Motor neuron (in vitro differentiated cells): ENCODE measurements at places on chromosomes 5 and 9.

DNA sequence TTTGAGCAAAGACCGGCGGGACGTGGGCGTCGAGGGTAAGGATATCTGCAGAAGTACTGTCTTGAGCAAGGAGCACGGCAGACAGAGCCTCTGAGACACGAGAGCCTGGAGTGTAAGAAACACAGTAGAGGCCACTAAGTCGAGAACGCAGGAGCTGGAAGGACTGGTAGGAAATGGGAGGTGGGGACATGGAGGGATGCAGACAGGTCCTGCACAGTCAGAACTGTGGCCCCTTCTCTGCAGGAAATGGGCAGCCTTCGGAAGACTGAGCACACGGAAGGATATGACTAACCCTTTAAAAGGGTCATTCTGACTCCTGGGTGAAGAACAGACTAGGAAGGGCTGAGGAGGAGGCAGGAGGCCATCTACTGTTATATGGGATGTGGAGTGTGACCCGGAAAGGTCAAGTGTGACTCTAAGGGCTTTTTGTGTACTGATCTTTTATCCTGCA, 1.4 kb upstream of the CAMSAP1 start:
- ATAC-seq, result no peak

DNA sequence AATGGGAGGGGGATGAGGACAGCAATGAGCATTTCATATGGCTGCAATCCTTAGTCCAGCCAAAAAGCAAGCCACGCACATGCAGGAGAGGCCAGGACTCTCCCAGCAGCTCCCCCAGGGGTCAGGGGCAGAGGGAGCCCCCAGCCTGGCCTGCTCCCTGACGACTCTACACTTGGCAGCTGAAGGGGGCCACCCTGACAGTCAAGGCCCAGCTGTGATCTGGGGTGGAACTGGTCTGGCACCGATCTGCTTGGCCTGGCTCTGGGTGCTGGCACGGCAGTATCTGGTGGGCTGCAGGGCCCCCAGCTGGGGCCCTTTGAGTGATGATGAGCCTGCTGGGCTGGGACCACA, 118.1 kb downstream of the ADAMTS2 start:
- no peak for ATAC-seq

- ATAC-seq, result peak; percentile 64
Observed at GRCh38 chr9:124839612-124840299, 13.5 kb upstream of the WDR38 start.

DNA sequence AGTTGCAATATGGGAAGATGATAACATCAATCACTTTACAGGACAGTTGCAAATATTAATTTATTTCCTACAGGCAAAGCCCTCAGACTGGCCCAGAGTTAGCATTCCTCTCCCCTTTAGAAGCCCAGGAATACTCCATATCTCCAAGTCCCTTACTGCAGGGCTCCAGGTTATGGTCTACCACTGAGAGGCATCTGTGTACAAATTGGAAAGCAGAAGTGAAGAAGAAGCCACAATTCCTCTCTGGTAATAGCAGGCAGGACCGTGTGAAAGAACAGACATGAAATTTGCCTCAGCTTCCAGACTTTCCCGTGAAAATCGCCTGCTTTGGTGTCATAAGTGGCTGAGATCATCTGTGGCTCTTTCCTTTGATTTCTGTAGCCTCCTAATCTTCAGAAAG, 289.6 kb downstream of the GLIS3 start:
- no peak for ATAC-seq

DNA sequence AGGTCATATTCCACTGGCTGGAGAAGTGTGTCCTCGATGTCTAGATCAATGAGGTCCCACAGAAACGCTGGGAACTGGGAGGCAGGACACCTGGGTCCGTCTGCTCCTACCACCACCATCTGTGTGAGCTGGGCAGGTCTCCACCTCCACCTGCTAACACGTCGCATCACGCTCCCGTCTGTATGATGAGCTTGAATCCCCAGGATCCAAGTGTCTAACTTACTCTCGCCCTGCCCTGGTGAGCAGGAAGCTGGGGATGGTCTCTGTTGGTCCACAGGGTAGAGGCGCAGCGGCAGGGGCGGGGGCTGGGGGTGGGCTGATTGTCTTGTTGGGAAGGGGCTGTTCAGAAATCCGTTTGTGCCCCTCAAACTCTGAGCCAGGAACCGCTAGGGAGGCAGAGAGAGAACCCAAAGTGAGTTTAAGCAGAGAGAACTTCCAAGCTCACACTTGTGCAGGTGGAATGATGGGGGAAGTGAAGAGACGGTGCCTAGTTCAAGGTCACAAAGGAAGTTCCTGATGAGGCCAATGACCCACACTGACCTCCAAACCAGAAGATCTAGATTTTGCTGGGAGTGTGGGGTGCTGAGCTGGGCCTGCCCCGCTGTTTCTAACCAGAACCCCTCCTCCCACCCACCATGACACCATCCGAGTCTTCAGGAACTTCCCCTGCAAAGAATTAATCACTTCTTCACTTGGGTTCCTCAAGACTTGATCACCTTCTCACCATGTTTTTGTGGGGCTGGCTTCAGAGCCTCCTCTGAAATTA, 21.1 kb downstream of the ORM2 start:
- ATAC-seq, result no peak

DNA sequence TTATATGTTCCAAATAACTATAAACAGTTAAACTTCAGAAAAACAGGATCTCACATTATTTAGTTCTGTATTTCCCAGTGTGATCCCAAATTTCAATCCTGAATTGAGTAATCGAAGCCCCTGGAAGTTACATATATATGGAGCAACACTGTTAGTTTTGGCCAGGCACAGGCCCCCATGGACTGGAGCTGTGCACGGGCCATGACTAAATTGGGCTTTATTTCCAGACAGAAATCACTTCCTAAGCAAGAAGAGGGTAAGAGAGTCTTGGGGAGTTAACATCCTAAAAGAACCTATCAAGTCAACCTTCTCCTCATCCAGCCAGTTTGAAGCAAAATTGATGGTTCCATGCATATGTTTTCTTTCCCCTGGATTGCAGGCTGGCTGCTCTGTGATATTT, 393.0 kb downstream of the TMEM167A start:
- ATAC-seq, result no peak

DNA sequence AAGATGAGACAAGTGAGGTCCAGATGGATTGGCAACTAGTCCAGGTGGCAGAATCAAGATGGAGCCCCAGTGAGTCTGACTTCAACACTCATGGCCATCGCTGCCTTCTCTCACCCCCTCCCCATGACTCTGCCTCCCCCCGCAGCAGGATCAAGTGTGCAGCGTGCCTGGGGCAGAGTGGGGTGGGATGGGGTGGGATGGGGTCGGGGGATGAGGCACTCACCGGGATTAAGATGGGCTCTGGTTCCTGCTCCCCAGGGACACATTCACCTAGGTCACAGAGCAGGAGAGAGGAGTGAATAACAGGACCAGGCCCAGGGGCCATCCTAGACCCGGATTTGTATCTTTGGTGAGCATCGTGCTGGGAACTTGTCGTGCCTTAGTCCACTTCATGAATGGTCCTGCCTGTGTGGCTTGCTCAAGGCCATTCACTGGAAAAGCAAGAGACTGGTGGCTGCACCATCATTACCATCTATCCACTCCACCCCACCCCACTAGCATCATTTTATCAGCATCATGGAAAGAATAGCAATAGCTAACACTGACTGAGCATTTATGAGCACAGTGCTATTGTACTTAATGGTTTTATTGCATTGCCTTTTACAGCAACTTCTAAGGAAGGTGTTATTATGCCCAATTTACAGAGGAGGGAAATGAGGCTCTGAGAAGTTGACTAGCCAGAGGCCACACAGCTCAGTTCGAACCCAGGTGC, 8.5 kb downstream of the AMBP start:
- ATAC-seq, result no peak

- peak; percentile 16 for ATAC-seq
Observed at GRCh38 chr9:133257465-133257956, 17.5 kb downstream of the ABO start.

DNA sequence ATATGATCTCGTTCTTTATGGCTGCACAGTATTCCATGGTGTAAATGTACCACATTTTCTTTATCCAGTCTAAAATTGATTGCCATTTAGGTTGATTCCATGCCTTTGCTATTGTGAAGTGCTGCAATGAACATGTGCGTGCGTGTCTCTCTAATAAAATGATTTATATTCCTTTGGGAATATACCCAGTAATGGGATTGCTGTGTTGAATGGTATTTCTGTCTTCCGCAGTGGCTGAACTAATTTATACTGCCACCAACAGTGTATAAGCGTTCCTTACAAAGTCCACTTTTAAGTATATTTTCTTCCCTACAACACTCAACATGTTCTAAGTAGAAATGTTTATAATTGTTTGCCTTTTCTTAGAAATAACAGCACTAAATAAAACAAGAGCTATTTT, 521.9 kb downstream of the DTWD2 start:
- no peak for ATAC-seq

- no peak for ATAC-seq
Observed at GRCh38 chr5:68709239-68709638, 384.6 kb upstream of the SLC30A5 start.

DNA sequence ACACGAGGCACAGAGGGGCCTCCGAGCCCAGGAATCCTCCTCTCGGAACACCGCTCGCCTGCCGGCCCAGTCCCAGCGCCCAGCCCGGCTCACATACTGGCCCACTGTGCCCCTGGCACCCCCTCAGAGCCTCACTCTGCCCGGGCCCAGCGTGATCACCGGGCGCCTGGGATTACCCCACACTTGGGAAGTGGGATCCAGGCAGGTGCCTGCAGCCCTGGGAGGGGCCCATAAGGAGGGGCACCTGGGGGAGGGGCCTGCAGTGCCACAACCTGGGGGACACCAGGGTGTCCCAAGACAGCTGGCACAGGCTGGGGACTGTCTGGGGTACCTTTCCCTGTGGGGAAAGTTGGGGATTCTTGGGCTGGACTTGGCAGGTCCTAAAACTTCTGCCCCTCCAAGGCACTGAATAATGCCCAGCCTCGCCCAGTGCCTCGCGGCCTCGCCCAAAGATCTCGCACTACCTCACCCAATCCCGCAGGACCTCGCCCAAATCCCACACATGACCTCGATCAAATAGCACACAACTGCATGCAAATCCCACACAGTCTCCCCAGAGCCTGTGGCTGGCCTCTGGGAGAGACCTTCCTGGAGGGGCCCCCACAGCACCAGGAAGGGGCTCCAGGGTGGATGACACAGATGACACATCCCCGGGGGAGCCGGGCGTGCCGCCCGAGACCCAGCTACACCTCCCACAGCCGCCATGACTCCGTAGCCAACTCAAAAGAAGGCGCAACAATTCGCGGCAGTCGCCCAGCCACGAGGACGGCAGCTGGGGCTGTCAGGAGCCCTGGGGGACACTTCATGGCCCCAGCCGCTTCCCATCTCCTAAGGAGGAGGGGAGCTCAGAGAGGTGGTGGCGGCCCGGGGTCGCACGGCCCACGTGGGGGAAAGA, 13.7 kb downstream of the NOTCH1 start:
- ATAC-seq, result peak; percentile 87

DNA sequence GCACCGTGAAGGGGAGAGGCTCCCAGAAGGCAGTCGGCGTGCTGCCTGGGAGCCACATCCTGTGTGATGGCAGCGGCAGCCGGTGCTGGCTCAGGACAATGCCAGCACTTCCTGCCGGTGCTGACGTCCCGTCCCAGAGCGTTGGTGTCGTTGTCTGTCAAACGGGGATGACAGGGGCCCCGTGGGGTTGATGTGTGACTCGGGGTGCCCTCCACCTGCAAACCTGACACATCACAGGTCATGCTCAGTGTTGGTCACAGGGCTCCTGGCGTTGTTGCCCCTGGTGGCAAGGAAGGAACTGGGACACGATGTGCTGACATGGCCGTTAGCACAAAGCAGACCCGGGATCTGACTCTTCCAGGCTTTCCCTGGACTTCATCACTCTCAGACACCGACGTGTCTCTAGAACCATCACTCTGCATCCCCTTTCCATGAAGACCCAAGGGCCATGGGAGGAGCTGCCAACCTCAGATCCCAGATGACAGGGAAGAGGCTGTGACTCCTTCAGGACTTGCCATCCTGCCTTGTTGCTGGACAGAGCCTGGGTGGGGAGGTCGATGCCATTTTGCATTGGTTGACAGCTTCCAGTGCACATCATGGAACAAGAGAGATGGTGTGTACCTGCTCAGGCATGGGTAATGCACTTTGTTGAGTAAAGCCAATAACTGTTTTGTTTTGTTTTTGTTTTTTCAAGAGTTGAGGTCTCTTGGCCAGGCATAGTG, 21.5 kb downstream of the PLPP7 start:
- no peak for ATAC-seq

GRCh38 chr9:106127776-106128175, 433.4 kb downstream of the TMEM38B start:
- ATAC-seq, result no peak

DNA sequence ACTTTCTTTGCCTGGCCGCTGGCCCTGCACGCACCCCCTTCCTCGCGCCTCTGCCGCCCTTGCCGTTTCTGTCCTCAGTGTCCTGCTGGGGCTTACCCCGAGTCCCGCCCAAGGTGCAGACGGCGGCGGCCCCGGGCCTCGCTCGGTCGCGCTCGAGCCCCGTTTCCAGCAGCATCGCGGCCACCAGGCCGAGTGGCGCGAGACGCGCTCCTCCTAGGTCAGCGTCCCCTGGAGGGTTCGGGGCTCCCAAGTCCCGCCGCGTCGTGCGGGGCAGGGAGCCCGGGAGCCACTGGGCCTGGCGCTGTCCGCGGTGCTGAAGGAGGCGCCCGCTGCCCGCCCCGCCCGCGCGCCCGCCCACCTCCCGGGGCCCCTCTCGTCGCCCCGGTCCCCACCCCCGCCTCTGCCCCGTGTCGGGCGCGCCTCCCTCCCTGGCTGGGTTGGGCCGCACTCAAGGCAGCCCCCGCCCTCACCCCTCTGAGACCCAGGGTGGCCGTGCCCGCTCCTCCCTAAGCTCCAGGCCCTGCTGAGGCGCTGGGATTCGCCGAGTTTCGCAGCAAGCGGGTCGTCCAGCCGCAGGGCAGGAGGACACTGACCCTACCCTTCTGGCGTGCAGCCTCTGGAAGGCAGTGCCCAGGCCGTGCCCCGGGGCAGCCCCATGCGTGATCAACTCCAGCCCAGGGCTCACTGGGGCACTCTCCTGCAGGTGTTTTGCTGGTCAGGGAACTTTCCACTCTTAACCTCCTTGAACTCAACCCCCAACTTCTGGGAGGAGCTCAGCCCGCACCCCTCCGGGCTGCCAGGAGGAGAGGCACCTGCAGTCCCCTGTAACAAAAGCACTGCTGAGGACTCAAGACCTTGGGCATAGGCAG, at the start of gene LHX3:
Gene LHX3 (minus strand): TSS at position 291 of the 869 bp plus-strand sequence. CDS start 116 bp downstream, at position 175.
- ATAC-seq, result peak; percentile 51

GRCh38 chr5:164578911-164579310, 1073.5 kb downstream of the MAT2B start:
- ATAC-seq, result no peak
